H9 (cell line): ENCODE measurements at places on chromosomes 13 and 19. TPM values are rescaled to one million over a fixed set of nuclear protein-coding genes. Genes with fewer than 3 reads are reported as not detected.

GRCh38 chr19:13053238-13053637 lies 49.4 kb downstream of the LYL1 start:
- no peak for DNase-seq

DNA sequence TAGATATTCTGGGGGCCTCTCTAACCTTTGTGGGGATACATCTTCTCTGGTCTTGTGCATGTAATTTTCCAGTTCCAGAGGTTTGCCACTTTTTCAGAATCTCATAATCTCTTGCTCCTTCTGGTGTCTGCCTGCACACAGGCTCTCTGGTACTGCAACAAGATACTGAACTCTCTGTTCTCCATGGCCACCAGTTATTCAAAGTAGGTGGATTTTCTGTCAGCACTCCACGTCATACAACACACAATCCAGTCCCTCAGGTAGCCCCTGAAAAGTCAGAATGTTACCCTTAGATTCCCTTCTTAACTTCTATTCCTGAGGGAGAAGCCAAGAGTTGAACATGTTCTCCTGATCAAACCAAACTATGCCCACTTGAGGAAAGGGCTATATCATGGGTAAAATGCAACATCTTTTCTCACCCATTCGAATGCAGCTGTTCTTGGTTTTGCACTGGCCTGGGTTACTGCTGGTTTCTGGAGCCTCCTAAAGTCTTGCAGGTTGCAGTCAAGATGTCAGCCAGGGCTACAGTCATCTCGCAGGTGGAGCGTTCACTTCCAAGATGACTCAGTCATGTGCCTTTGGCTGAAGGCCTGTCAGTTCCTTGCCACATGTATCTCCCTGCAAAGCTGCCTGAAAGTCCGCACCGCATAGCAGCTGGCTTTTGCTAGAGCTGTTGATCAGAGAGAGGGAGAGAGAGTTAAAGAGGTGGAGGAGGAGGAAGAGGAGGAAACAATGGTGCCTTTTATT lies 57.7 kb upstream of the TUBA3C start:
- DNase-seq: no peak

- DNase-seq: no peak
These were observed 51.5 kb downstream of the MRPL57 start for GRCh38 chr13:21227917-21228316.

CELF5 gene
- total RNA-seq: 4.8 TPM in 2 replicates

DNA sequence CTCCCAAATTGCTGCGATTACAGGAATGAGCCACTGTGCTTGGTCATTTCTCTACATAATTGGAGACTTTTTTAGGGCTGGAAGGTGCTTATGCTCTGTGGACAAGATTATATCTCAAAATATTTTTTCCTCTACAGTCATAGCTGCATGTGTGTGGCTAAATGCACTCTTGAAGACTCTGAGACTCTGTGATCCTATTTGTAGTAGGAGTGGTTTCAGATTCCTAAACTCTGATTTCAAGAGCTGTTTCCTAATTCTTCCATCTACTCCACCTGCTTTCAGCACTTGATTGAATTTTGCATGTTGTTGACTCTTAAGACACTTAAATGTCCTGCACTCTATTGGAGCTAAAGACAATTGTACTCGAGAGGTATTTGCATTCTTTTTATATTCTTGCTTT lies 78.0 kb downstream of the KLF5 start:
- no peak for DNase-seq

DNA sequence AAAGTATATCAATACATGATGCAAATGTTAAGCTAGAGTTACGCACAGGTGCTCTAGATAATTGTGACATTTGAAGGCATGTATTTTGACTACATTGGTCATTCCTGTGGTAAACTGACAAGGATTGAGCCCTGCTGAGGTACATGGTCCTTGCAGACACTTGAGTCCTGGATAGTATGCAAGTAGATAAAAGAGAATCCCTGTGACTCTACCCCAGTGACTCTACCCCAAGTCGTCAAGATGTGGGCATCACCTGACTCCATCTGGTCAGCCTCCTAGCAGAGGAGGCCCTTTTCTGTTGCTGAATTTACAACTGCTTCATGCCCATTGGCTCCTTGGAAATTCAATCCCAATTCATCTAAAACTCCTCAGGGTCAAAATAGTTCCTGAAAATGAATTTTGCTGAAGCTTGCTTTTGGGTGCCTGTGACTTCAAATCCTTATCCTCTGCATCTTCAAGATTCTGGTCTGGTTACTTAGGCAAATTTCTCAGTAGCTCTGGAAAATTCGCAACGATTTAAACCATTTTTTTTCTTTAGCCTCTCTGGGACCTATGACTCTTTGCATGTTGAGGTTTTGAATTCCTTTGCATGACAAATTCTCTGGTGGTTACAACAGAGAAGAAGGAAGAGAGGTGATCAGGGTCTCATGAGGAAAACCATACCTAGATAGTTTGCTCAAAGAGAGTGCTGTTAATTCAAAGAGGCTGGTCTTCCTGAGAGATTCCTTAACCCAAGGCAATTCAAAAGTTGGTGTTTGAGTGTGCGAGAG lies 422.1 kb downstream of the FGF9 start:
- no peak for DNase-seq

GRCh38 chr13:27130979-27131623 lies 40.5 kb downstream of the USP12 start:
- peak; percentile 44 for DNase-seq

ATP4B gene
- total RNA-seq: not detected in 2 replicates
